KBM-7 (cell line): ENCODE measurements at places on chromosomes 1 and 21.

DNA sequence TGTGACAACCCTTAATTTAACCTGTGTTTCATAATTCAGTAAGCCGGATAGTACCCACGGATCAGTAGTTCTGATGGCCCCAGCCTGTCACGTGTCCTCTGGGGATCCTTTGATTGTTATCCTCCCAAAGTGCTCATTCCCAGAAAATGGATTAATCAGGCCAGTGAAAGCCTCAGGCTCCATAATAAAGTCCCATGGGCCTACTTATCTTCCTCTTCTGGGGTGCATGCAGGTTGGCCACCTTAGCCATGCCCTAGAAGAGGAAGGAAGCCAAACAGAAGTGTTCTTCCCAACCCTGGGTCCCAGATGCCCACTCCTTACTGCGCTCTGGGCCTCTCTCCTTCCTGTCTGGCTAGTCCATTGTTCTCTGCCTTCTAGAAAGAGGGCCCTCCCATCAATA, 146.1 kb downstream of the EDEM3 start:
- no peak for DNase-seq

GRCh38 chr1:230750986-230751625, 3.9 kb downstream of the CAPN9 start:
- DNase-seq, result no peak

DNA sequence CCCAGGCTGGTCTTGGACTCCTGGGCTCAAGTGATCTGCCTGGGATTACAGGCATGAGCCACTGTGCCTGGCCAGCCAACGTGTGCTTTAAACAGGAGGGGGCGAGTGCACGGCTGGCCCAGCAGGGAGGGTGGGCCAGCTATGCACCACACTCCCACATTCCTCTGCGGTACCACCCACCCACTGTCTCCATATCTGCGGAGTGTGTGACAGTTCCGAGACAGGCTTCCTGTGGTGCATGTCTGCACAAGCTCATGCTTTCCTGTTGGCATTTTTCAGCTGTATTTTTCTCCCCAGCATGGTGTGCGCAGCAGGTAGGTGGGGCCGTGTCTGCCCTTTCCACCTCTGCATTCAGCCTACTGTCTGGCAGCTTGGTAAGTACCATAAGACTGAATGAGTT, 183.3 kb downstream of the AJAP1 start:
- no peak for DNase-seq

GRCh38 chr1:226549937-226550671, 1.5 kb downstream of the STUM start:
- peak; percentile 29 for DNase-seq

DNA sequence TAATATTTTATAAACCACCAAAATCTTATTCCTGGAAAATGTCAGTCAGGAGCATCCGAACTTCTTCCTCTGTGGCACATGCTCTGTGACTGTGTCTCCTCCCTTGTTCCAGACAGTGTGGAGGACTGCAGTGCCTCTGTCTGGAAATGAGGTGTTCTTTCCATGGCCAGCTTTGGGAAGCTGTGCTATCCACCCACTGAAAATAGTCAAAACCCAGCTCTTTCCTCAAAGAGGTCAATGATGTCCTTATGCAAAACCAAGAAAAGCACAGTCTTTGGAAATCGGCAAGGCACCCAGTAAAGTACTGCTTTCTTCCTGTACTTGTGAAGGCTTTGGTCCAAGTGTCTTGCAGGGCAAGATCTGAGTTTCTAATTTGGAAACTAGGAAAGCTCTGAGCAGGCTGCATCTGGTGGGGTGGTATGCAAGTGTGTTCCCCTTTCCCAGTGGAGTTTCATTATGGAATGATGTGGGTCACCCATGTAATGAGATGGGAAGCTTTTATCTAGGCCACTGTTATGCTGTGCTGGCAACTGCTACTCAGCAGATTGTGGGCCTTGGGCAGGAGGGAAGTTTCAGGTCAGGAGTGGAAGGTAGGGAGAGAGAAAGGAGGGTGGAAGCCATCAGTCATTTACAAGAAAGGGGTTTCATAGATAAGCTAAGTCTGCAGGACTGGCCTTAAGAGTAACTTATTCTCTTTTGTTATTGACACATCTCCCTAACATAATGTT, 6.0 kb downstream of the KIAA0040 start:
- DNase-seq, result no peak

GRCh38 chr21:32728848-32729247, 1.0 kb upstream of the SYNJ1 start:
- no peak for DNase-seq

- DNase-seq, result no peak
These were observed 3.9 kb upstream of the CDC42 start for GRCh38 chr1:22048351-22049192.
